ENCODE measurements at places on chromosomes 6 and 20. TPM values are rescaled to one million over a fixed set of nuclear protein-coding genes. Genes with fewer than 3 reads are reported as not detected.

Gene TGIF2
- total RNA-seq: 4.7 TPM

Gene FGD2
- total RNA-seq: 5.7 TPM

Gene OR2B6
- not detected for total RNA-seq

Gene BPIFB1
- not detected for total RNA-seq

Gene WDR27
- 9.0 TPM for total RNA-seq

Gene OOEP
- not detected for total RNA-seq

Gene PXDC1
- 24.3 TPM for total RNA-seq

Gene USP49
- total RNA-seq: 1.2 TPM

Gene ZNF451
- total RNA-seq: 17.2 TPM

Gene CCHCR1
- total RNA-seq: 10.9 TPM

Gene FAM209B
- 0.35 TPM for total RNA-seq

Gene APOBEC2
- 211 TPM for total RNA-seq

Gene PPP1R3D
- 12.7 TPM for total RNA-seq

Gene SOD2
- 1,058 TPM for total RNA-seq

Gene SH3BGRL2
- total RNA-seq: 5.9 TPM

Gene STMND1
- total RNA-seq: not detected

Gene OXT
- not detected for total RNA-seq

Gene MUCL3
- total RNA-seq: not detected

Gene OARD1
- 19.7 TPM for total RNA-seq

Gene ABHD16A
- total RNA-seq: 27.9 TPM

Gene TINAG
- 0.16 TPM for total RNA-seq

Gene LBP
- total RNA-seq: not detected

Gene COQ3
- total RNA-seq: 39.7 TPM

Gene TBC1D22B
- 5.6 TPM for total RNA-seq

Gene HLA-DPA1
- total RNA-seq: 34.1 TPM

Gene CYP39A1
- 4.7 TPM for total RNA-seq

Gene PRIM2
- 3.1 TPM for total RNA-seq

Gene MARCKS
- 23.0 TPM for total RNA-seq

Gene TRAPPC3L
- 0.11 TPM for total RNA-seq

Gene HLA-DQA2
- 1.6 TPM for total RNA-seq

Gene SUMO4
- 0.22 TPM for total RNA-seq

Gene TMEM244
- not detected for total RNA-seq

Gene C6orf15
- not detected for total RNA-seq

Gene ZNF165
- total RNA-seq: 0.56 TPM

Gene KCNK5
- total RNA-seq: 0.65 TPM

Gene CD109
- 6.7 TPM for total RNA-seq

Gene LTB
- not detected for total RNA-seq

Gene CRIP3
- total RNA-seq: 4.1 TPM

Gene GPX5
- not detected for total RNA-seq

Gene RIPOR2
- 3.1 TPM for total RNA-seq

Gene FHL5
- 7.2 TPM for total RNA-seq

Data from Right ventricle myocardium superior (tissue), 1 donor.